Activated CD4-positive, alpha-beta T cell treated with anti-CD3 and anti-CD28 coated beads for 36 hours (primary cell): ENCODE measurements at places on chromosomes 6 and 20. TPM values are rescaled to one million over a fixed set of nuclear protein-coding genes. Genes with fewer than 3 reads are reported as not detected.

DNA sequence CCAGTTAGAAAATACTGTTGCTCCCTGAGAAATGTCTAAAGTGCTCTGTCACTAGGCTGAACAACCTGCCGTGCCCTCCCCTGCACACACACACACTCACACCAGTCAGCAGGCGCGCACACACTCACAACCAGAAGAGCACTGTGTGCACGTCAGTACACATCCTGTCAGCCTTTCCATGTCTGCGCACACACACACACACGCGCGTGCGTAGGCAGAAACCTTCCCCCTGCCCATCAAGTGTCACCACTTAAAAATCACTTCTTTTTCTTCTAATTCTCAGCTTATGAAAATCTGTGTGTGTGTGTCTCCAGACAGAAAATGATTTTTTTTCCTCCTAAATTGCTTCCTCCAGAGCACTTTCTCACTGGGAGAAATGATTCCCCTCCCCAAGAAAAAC is 100.3 kb downstream of the EDN3 start:
- no peaks in the 10 kb centered on the region for H3K36me3 ChIP-seq
- no peak overlapping the region for H3K4me3 ChIP-seq
- no peak overlapping the region for H3K27ac ChIP-seq
- peaks cover 2% of the 10 kb centered on the region for H3K27me3 ChIP-seq
- DNase-seq, result peak; percentile 78
- no peaks in the 10 kb centered on the region for H3K4me1 ChIP-seq

- H3K27ac ChIP-seq, result no peak overlapping the region
- no peak overlapping the region for H3K4me3 ChIP-seq
- peaks cover 42% of the 10 kb centered on the region for H3K36me3 ChIP-seq
- H3K4me1 ChIP-seq, result no peaks in the 10 kb centered on the region
- no peak for DNase-seq
- no peaks in the 10 kb centered on the region for H3K27me3 ChIP-seq
Observed at GRCh38 chr6:31763619-31763940, 1.1 kb downstream of the SAPCD1 start.

DNA sequence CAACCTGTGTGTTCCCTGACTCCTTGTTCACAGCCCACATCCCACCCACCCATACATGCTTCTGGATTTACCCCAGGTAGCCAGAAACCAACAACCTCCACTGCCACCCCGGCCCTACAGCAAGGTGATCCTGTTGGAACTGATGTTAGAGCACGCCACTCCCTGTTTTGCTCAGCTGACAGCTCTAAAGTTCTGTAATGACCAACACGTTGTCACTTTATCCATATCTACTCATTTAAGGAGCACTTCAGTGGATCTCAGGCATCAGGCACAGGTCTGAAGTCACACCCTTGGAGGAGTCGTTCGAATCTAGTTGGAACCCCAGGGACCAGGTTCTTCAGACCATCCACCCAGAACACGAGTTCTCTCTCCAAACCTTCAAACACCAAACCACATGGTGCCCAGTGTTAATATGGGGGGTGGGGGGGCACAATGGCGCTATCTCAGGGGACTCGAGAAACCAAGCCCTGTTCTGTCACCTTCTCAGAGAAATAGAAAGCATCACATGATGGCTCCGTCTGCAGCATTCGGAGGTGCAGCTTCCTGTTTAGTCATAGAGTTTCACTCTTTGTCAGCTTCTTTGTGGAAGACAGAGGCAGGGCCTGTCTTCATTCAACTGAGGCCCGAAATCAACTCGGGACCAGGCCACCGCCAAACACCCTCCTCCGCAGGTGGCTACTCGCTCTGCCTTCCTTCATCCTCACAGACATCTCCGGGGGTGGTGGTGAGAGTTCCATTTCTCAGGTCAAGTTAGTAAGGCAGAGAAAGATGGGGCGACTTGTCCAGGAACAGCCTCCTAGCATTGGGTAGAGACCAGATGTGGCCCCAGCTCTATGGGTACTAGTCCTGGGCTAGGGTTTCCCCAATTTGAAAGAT is 142.2 kb downstream of the NFATC2 start:
- peaks cover 70% of the 10 kb centered on the region for H3K4me1 ChIP-seq
- H3K36me3 ChIP-seq, result peaks cover 64% of the 10 kb centered on the region
- H3K4me3 ChIP-seq, result peak overlapping the region; percentile 54
- peak overlapping the region; percentile 98 for H3K27ac ChIP-seq
- H3K27me3 ChIP-seq, result no peaks in the 10 kb centered on the region
- peak; percentile 81 for DNase-seq

PCSK2 gene
- not detected for total RNA-seq

DNA sequence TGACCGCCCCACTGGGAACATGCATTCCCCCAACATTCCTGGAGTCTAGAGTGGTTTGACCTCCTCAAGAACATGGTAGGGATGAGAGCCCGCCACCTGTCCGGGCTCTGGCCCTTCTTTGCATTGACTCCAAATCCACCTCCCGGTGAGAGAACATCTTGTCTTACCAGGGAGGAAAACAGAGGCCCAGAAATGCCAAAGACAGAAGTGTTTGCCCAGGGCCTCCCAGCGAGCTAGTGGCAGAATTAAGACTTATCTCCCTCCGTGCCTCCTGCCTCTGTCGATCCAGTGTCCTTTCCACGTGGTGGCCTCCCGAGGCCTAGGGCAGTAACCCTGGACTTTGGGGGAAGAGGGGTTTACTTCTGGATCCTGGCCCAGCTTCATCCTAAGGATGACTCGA is 134.8 kb downstream of the JPH2 start:
- no peaks in the 10 kb centered on the region for H3K36me3 ChIP-seq
- H3K4me1 ChIP-seq, result no peaks in the 10 kb centered on the region
- no peaks in the 10 kb centered on the region for H3K27me3 ChIP-seq
- DNase-seq, result no peak
